NCI-H1930 (cell line): ENCODE measurements at places on chromosomes 12 and 14.

DNA sequence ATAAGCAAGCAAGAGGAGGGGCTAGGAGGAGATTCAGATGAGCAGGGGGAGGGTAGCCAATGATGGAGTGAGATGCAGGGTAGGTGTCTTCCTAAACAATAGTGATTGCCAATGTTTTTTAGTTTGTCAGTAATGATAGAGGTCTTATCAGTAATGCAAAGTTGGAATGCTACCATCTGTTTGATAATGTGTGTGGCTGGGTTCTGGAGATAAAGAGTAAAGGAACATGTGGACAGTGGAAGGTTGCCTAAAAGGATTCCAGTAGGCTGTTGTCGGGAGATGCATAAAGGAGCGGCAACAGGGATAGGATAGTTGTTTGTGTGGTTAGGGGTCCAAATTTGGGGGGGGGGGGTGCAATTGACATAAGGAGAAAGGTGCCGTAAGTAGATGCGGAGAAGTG, 52.5 kb downstream of the TESPA1 start:
- no peak for DNase-seq

- DNase-seq: no peak
Measured at GRCh38 chr12:107091381-107091780, 2.0 kb downstream of the CRY1 start.

DNA sequence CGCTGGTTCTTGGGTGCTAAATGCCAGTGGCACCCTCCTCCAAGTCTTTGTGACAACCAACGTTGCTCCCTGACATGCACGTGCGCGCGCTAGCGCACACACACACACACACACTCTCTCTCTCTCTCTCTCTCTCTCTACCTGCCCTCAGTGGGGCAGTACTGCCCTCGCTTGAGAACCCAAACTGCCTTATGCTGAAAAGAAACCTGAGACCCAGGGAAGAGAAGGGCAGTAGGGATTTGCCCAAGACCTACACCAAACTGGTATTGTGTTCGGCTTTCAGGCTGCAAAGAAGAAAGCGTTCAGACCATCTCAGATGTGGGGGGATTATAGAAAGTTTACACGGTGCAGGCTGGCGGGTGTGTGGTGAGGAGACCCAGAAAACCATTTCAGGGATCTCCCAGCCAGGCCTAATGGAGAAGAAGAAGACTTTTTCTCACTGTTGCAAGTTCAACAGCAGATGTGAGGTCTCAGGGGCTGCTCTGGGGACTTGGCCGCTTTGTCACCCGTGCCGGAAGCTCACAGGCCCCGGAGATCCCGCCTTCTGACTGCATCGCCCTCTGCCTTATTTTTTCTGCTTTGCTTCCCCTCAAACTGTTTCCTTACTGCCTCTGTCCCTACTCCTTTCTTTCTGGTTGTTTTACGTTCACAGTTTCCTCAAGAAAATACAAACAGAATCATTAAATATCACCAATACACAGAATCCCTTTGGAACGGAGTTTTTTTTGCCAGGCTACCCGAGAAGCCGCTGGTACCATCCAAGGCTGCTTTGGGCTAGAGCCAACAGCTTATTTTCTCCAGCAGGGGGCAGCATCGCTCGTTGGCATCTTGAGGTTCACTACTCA, 82.4 kb downstream of the PPM1A start:
- peak; percentile 79 for DNase-seq

GRCh38 chr14:102225386-102225785, 79.6 kb downstream of the MOK start:
- DNase-seq: no peak

- no peak for DNase-seq
Measured at GRCh38 chr14:85909581-85909980, 379.6 kb downstream of the FLRT2 start.

DNA sequence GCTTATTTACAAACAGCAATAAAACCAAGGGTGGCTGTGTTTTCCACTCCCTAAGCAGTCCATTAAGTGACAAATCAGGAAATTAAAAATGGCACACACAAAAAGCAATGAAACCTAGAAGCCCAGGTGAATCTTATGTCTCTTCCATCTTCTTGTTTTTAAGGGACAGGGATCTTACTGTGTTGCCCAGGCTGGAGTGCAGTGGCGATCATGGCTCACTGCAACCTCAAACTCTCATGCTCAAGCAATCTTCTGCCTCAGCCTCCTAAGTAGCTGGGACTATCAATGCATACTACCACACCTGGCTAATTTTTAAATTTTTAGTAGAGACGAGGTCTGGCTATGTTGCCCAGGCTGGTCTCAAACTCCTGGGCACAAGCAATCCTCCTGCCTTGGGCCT, 52.4 kb upstream of the CERS5 start:
- DNase-seq: no peak

DNA sequence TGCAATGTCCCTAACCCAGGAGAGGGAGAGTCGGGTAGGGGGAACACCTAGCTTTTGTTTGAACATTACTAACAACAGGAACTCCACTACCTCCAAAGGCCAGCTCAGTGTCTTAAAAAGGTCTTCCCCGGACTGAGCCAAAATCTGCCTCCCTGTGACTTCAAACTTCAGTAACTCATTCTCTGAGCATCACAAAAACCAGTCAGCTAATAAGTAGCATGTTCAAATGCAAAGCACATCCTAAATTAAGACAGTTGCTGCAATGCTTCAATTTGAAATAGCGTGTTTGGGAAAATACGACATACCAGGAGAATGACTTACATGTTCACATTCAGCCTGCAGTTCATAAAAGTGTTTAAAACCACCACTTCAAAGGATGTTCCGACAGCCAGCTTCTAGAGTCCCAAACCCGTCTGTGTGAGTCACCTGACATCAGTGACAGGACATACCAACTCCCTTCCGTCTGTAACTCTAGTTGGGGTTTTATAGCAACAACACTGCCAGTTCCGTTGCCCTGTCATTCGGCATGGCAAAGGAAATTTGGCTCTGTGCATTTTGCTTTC, 13.0 kb downstream of the ZFP36L1 start:
- DNase-seq: no peak

GRCh38 chr12:109606320-109607028, 32.9 kb downstream of the MVK start:
- no peak for DNase-seq

DNA sequence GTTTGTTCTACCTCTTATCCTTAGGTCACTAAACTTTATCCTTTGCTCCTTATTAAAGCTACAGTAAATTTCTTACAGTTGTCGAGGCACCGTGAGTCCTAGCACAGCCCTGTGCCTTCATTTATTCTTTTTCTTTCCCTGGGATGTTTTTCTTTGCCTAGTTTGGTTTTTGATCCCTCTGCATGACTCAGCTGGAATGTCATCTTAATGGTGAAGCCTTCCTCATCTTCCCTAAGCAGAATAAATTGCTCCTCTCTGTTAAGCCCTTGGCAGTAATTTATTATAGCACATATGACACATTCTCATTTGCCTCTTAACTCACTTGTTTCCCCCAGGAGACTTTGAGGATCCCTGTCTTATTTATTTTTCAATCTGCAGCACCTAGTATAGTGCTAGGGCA, 16.6 kb downstream of the ACTR10 start:
- no peak for DNase-seq

DNA sequence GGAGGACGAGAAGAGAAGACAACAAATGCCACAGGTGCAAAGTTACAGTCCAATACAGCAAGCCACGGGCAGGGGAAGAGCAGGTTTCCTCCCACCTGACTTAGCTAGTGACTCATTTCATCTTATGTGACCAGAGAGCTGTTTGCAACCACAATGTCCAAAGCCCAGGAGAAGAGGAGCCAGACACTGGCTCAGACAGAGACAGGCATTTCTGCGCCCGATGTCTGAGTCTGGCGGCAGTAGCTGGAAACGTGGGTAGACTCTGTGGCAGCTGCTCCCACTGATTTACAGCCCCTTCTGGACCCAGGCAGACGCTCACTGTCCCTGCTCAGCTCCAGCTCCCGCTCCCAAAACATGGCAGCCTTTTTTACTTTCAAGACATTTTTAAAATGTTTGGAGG, 60.0 kb downstream of the CHGA start:
- no peak for DNase-seq
